Left renal cortex interstitium (tissue), 4 donors: ENCODE measurements at places on chromosomes 2 and 18.

DNA sequence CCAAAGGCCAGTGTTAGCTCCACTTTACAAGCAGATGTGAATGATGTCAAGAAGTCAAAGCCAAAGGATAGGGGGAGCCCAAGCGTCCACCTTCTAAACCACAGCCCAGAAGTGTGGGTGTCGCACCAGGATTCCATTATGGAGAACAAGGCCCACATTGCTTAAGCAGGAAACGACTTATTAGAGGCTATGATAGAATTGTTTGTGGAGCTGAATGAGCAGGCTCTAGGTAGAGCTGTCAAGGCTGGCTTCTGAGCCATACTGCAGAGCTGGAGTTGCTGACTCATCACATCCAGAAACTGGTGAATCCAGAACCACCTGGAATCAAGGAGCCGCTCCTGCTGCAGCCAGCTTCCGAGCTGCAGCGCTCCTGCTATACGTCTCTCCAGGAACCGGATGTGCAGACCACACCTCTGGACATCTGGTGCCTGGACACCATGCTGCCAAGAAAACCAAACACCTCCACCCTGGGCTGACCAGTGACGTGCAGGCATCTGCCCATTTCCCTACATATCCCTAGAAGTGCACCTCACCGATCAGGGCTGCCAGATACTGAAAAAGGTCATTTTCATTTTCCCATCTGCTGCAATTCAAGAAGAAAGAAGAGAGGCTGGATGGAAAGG lies 6.2 kb upstream of the TWIST2 start:
- no peak for DNase-seq

DNA sequence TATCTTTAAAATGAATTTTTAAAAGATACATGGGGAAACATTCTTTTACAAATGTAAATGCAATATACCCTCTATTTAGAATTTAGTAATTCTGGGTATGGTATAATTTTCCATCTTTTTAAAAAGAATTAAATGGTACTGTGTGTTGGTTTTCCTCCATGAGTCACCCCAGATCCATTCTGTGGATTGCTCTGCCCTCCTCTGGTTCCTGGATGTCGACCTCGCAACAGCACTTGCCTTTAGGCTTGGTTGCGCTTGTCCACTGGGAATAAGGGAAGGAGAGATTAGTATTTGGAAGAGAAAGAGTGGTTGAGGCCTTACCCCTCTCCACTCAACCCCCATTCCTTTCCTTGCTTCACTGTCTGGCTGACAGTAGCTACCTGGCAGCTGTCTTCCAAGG lies 90.4 kb downstream of the FTCDNL1 start:
- no peak for DNase-seq

DNA sequence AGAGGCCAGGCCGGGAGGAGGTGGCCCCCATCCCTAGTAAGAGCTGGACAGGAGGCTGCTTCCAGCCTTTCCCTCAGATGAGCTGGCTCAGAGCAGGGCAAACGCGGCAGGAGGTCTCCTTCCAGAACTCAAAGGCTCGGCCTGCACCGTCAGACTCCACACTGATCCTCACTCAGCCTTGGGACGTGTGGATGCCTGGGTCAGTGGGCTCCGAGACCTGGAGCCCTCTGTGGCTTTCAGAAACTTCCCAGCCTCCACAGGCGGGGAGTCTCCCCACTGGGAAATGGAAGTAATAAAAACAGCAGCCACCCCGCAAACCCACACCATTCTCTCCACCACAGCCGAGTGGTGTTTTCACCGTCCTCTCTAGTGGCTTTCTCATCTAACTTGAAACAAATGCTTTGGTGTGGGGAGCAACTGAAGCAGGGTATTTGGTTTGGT lies 54.3 kb downstream of the INPP5D start:
- DNase-seq, result no peak

DNA sequence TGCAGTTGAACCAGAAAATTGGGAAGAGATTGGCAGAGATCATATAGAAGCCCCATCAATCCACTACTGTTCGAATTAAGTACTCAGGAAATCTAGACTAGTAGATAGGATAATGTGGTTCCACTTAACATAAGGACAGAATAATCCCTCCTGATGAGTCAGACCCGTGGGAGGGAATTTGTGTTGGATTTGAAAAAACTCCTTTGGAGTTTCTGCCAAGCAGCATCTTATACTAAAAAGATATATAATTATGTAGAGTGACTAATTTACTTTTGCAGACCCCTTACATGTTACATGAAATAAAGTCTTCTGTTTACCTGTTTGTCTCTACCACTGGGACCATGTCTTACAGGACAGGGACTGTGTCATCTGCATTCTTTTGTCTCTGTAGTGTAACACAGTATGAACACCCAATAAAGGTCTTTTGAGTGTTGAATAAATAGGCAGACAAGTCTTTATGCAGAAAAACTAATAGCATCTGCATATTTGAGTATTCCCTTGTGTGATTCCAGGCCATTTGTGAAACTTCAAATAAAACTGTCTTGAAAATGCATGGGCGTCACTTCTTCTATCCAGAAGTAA lies 122.6 kb upstream of the DNAJC10 start:
- no peak for DNase-seq

DNA sequence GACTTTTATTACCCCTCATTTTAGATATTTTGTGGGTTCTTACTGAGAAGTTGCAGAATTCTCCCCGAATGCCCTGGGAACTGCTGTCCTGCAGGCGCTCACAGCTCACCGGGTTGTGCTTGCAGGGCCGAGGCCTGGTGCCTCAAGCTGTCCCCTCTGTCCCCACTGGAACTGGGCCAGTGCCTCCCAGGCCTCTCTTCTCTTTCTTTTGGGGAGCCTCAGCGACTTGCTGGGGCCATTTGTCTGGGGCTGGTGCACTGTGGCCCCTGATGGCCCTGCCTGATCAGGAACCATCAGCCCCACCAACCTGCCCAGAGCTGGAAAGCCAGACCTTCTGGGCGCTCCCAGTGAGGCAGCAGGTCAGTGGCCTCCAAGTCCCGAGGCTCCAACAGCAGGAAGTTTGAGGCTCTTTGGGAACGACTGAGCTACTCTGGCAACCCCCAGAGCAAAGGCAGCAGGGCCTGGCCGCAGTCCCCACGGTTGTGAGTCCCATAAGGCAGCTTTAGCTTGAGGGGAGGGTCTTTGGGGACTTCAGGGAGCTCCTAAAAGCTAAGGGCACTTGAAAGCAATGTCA lies 14.7 kb upstream of the NEU4 start:
- DNase-seq, result no peak

DNA sequence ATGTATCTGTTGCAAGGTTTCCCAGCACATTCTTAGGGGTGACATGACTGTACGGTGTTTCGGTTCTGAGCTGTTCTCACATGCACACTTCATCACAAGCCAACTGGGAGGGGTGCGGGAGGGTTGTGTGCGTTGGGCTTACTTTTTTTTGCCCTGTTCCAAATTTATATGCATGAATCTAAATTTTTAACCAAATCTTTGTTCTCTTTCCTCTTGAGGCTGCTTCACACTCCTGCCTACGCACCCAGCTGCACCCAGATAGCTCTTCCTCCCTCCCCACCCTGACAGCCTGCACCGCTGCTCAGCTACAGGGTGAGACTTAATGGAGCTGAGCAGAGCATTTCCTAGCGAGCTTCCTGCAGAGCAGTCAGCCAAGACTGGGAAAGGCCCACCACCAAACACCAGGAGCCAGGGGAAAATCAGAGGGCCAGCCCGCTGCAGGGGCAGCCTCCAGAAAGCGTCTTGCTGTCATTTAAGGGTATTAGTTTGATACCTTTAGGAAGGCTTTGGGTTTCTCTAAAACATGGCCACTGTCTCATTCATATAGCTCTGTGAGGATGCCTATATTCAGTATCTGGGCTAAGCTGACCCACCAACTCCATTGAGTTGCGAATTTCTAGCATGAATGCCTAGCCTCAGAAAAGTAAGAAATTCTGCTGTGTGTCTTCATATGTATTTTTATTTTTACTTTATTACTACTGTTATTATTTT lies 84.5 kb downstream of the POU3F3 start:
- DNase-seq, result no peak

DNA sequence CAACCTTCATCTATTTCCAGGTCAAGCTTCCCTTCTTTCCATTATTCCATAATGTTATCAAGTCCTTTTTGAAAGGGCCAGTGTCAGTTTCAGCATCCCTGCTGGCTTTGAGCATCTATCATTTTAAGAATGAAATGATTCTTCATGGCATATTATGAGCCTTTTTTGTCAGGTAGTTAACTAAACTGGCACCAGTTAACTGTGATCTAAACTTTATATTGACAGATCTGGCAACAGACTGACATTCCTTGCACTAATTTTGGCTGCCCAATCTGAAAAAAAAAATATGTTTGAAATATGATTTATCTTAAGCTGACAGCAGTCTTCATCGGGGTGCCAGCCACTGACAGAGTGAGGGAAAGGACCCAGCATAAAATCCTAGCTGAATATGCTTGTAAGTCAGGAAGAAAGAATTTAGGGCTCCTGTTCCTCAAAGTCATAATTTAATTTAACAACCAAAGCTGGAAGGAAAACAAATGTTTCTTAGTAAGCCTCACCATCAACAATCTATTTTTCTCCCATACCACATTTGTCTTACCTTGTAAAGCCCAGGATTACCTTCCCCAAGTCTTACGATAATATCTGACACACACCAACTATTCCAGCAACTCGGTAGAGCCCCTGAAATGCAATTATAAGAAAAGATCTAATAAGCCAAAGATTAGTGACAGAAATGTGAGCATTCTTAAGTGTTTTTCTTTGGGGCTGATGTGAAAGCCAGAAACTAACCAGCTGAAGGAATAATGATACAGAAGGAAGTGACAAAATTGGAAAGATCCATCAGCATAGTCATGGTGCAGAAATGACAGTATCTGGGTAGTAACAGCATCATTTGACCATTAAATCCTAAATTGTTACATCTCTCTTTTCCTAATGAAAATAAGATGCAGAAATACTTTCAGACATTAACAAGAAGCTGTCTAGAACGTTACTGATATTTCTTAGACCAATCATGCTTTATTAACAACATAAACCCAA lies 228.1 kb downstream of the RBM43 start:
- no peak for DNase-seq

DNA sequence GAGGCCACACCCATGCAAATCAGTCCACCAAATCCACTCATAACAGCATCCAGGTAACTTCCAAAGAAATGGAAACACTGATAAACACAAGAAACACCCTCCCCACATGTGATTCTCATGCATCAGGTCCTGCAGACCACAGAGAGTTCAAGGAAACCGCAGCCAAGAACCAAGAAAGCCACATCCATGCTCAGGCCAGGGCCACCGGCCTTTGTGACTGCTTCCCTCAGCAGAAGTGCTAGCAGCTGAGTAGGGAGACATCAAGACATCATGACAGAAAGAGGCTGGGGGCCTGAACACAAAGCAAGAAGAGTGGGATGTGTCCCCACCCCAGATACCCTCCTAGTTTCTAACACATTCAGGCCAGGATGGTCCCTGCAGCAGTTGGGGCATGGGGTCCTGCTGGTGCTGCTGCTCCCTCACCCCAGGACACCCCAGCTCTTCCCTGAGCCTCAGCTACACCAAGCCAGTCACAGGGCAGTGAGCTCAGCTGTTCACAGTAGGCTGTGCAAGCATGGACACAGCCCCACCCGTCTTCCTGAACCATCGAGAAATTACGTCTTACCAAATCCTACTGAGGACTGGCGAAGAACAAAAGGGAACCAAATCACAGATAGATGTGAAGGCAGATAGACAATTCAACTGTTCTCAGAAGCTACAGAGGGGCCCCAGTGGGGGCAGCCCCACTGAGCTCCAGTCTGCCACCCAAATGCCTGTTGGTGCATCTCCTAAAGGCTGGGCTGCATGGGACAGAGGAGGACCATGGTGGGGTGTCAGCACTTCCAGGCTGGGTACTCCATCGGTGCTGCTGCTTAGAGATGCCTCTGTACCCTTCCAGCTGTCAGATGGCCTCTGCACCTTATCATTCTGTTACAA lies 60.9 kb downstream of the HDAC4 start:
- DNase-seq, result no peak

DNA sequence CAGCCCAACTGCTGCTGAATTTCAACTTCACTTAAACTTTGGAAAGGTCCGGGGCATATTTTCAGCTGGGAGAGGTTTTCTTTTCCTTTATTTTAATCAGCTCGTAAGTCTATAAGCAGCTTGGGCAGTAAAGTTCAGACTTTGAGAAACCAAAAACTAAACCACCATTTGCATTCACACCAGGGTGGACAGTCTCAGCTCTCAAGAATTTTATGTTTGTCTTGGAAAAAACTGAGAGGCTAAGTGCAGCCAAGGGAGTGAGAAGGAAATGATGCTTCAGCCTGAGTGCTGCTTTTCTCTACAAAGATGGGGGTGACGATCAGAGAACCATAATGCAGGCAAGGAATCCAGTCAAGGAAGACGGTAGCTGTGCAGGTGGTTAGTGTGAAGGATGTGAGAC lies 30.2 kb downstream of the MCFD2 start:
- DNase-seq, result no peak

DNA sequence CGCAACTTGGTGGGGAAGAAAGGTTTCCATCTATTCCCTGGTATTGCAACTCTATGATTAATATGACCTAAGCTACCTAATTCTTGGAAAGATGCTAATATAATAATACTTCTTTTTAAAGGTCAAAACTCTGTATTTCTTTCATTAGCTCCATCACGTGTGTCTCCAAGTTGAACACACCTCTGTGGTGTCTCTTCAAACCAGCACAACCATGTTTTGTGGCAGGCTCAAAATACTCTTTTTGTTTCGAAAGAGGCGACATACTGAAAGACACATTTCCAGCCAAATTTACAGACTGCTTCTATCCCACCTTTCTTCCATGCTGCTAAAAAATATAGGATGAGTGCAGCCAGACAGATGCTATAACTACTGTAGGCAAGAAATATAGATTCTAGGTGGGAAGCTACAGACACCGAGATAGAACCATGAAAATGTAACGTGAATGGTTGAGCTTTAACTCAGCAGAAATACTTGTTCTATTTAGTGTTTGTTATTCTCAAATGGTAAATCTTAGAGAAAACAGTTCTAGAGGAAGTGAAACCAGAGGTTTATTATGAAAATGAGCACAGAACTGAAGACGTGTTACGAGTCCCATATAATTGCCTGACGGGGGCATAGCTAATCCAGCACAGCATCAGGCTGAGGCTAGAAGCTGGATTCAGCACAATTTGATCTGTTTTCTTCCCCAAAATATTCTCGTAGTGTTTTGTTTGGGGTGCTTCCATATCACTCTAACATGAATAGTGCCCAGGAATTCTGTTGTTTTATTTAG lies 991.5 kb upstream of the FANCL start:
- DNase-seq, result no peak

GRCh38 chr2:134500211-134500935 lies 218.4 kb downstream of the TMEM163 start:
- DNase-seq, result no peak

GRCh38 chr18:23487738-23488570 lies 15.4 kb upstream of the RMC1 start:
- DNase-seq, result no peak

- DNase-seq, result no peak
These were observed 38.6 kb upstream of the NOTO start for GRCh38 chr2:73163483-73164367.
